ENCODE measurements at places on chromosomes 4 and X.

GRCh38 chr4:48484494-48485168, 1.5 kb downstream of the SLC10A4 start:
- no peak for DNase-seq

DNA sequence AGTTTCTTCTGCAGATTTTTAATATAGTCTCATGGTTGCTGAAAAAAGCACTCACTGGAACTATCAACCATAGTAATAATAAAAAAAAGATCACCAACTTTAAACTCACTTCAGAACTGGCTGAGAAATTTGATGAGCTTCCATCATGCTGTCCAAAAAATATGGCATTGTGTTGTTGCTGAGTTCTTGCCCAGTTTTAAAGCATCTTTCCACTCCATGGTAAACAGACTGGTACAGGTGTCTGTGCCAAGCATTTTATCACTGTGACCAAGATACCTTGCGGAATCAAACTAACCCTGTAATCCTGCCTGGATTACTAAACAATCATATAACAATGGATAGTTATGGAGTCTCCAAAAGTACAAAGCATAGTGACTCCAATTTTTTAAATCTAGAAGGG, 360.3 kb upstream of the NOCT start:
- no peak for DNase-seq

DNA sequence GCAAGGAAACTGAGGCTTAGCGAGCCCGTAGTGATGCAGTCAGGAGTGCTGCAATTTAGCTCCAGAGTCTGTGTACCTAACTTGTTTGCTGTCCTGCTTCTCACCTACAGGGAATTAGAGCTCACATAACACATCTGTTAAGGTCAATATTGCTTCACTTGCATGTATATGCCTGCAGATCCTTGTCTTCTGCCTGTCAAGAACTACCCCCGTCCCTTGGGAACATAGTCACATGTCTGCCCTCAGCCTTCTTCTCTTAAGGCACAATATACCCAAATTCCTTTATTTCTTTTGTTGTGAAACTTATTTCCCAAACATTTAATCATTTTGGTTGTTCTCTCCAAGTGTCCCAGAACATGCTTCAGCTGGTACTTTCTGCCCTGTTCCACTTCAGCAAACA, 103.3 kb upstream of the LEF1 start:
- no peak for DNase-seq

DNA sequence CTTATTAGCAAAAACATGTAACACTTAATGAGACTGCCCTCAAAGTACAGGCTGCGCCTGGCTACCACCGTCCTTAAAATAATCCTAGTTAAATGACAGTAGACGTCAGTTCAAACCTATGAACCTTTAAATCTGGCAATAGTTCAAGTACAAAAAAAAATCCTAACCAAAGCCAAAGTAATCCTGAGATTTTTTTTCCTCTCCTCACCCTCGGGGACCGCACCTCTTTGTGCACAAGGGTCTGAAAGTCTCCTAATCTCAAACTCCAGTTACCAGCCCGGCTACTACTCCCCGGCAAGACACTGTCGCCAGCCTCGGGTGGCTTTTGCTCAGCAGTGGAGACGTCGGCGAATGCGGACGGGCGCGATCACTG, 439 bp downstream of the SEC31A start:
- DNase-seq: no peak

- no peak for DNase-seq
Measured at GRCh38 chrX:152819266-152819665, 11.3 kb downstream of the CETN2 start.

- DNase-seq: no peak
Measured at GRCh38 chr4:94508806-94509205, 57.1 kb downstream of the PDLIM5 start.

GRCh38 chr4:472881-473569, 25.9 kb downstream of the ZNF721 start:
- no peak for DNase-seq

DNA sequence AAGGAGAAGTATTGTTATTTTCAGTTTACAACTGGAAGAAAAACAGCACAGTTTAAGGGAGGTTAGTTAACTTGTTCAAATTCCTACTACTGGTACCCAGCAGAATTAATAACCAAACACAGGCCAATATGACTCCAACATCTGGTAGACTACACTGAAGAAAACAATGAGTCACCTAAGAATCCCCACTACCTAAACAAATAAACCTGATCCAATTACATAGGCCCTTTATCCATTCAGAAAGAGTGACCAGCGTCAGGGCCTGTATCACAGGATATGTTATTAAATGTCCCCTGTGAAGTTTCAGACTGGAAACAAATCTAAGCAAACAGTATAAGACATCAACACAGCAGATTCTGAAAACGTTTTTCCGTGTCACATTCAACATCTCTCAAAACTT, 492.5 kb upstream of the INTU start:
- no peak for DNase-seq

- DNase-seq: no peak
Measured at GRCh38 chrX:17411205-17411604, 36.2 kb downstream of the NHS start.

DNA sequence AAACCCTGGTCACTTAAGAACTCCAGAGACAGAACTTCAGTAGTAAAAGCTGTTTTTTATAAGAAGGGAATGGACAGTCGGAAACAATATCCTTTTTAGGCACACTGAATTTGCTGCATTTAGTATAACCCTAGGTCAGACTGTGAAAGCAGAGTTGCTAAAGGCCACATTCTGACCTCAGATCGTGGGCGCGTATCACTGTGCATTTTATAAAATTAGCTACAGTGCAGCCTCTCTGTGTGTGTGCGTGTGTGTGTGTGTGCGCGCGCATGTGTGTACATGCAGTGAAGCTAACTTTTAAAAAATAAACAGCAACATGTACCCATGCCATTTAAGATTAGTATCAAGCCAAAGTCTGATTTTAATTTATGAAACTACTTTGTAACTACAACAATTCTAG, 8.0 kb downstream of the ZNF827 start:
- DNase-seq: no peak

GRCh38 chr4:33422656-33423055, 2702.5 kb downstream of the PCDH7 start:
- DNase-seq: no peak

GRCh38 chrX:9746148-9746888, 19.3 kb downstream of the GPR143 start:
- no peak for DNase-seq

GRCh38 chr4:2388429-2389182, 29.8 kb downstream of the ZFYVE28 start:
- DNase-seq: no peak

- peak; percentile 27 for DNase-seq
Measured at GRCh38 chr4:5998333-5998936, 19.8 kb downstream of the C4orf50 start.

- no peak for DNase-seq
Measured at GRCh38 chr4:5472160-5472591, 236.2 kb downstream of the EVC2 start.

All from stimulated activated CD4-positive, alpha-beta T cell treated with anti-CD3 and anti-CD28 coated beads, Interleukin-15, amount 100 ng/mL, for 48 hours (primary cell).